ENCODE measurements at places on chromosomes 12 and 14.

DNA sequence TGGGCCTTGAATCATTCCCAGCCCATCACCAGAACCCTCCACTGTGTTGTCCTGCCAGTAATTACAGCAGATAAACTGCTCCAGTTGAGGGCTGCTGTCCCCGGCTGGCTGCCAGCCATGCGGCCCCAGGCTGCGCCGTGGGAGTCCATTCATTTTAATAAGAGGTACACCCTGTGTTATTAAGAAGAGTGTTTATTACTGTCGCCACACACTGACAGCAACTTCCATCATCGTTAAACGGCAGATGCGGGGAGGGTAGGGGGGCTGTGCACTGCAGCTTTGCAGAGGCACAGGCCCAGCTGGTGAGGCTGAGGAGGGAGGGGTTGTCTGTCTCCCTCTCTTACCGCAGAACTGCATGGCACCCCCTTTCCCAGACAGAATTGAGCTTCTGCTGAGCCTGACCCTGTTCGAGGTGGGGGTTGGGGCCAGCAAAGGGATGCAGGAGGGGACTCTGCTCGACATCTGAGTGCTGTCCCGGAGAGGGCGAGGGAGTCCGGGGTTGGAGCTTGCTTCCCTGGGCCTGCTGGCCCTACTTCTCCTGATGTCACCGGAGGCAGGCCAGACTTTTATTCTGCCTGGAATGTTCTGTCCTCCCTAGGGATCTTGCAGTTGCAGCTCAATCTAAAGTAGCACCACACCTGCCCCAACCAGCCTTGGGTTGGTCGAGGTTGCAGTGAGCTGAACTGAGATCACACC, 33.8 kb upstream of the GPATCH2L start:
- no peak for DNase-seq

DNA sequence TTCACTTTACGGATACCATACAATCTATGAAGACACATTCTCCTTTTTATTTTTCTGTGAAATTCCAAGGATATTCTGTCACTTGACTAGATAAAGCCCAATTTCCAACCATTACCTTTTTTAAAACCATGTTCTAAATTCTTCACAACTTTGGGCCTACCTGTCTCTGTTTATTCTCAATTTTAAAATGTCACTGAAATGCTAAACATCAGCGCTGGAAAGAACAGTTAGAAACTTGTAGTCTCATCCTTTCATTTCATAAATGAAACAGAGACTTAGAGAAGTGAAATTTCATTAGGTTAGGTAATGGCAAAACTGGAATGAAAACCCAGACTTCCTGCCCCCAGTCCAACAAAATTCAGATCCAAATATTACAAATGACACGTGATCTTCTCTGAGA, 396.2 kb downstream of the CCDC91 start:
- DNase-seq: no peak

DNA sequence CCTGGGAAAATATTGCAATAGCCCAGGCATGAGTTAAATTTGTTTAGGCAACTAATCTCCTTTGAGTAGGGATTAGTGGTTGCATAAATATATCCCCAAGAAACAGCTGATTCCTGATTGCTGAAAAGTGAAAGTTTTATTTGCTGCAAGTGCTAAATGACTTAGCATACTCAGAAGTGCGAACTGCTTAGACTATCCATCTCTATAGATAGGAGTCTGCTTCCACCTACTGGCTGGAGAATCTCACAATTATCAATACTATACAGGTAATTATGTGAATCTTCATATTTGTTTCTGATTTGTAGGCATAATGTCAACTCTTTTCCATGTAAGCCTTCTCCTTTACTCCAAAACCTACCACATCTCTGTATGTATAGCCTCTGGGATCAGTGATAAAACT, 12.0 kb upstream of the SLCO1B3 start:
- DNase-seq: no peak

- DNase-seq: no peak
These were observed 8.2 kb downstream of the ULK1 start for GRCh38 chr12:131902332-131903241.

GRCh38 chr12:49470986-49471385, 67.8 kb upstream of the KCNH3 start:
- no peak for DNase-seq

DNA sequence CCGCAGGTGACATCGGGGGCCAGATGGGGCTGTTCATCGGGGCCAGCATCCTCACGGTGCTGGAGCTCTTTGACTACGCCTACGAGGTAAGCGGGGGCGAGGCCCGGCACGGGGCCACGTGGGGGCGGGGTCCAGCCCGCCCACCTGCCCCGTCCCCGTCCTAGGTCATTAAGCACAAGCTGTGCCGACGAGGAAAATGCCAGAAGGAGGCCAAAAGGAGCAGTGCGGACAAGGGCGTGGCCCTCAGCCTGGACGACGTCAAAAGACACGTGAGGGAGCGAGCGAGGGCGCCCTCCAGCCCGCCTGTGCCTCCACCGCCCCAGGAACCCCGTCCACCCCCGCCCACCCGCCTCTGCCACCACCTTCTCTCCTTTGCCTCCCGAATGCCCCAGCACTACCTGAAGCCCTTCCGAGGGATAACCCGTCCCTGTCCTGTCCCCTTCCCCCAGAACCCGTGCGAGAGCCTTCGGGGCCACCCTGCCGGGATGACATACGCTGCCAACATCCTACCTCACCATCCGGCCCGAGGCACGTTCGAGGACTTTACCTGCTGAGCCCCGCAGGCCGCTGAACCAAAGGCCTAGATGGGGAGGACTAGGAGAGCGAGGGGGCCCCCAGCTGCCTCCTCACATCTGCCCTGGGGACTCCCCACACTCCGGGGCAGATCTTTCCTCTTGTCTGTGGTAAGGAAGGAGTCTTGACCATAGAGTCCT, 3.9 kb upstream of the SMARCD1 start:
- DNase-seq: no peak

DNA sequence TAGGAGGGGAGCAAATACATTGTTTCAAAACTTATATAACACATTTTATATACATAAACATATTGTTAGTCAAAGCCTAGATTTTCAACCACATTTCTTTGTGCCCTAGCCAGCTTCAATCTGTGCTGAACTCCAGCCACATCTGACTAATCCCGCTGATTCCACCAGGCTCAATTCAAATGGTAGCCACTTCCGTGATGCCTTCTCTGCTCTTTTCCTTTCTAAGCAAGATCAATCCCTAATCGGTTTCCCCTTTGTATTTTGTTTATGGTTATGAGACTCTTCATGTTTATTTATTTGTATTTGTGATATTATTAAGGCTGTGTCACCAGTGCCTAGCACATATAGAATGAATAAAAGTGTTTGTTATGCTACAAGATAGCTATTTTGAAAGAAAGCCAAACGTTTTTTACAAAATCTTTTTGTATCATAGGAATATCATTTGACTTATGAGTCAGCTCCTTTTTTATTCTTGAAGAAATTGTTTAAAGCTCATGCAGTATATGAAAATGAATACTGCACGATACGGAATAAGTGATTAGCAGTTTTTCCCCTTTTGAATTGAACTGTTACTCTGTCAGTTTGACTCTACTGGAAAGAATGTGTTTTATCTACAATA, 110.2 kb downstream of the PLEKHA5 start:
- DNase-seq: no peak

GRCh38 chr14:105999361-106000028, 473.1 kb downstream of the TMEM121 start:
- DNase-seq: peak; percentile 86

DNA sequence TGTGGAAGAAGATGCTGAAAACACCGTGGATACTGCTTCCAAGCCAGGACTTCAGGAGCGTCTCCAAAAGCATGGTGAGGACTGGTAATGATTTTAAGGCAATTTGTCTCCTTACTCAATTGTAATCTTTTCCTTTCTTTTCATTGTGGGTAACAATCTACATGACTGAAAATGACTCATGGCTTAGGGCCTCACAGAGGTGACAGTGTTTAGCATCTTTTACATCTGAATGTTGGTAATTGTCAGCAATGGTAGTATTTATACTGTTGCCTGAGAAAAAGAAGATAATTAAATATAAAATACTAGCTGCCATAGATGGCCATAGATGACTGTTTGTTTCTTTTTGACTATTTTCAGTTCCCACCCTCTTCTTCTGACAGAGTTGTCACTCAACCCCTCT, 31.6 kb downstream of the TULP3 start:
- DNase-seq: no peak

GRCh38 chr12:54526812-54527630, 22.4 kb upstream of the PDE1B start:
- DNase-seq: peak; percentile 44

Measured in stimulated activated CD4-positive, alpha-beta T cell treated with anti-CD3 and anti-CD28 coated beads, Interleukin-4, amount 100 ng/mL, for 48 hours (primary cell).